Uterus (tissue), 4 donors: ENCODE measurements at places on chromosomes 16 and 17. TPM values are rescaled to one million over a fixed set of nuclear protein-coding genes. Genes with fewer than 3 reads are reported as not detected.

The RAB40C gene
- 9.0 TPM for total RNA-seq

DNA sequence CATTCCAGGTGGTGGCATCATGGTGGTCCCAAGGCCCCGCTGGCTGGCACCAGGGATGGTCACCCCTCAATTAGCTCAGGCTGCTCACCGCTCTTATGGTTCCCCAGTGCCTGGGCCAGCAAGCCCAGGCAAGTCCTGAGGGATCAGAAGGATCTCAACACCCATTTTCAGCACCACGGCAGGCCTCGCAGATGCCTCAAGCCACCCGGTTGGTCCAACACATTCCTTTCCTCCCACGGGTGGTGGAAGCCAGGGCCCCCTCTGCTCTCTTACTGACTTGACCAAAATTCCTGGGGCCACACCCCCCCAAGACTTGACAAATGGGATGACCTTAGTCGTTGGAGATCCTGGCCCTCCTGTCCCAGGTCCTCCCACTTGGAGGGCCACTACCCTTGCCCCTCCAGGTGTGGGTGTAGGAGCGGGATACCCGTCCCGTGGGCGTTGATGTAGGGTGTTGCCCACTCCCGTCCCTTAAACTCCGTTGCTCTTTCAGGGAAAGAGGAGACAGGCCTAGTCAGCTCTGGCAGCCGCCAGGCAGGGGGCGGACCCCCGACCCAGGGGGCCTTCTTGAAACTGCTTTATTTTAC is 5.9 kb downstream of the ZNF205 start:
- no peaks in the 10 kb centered on the region for H3K4me1 ChIP-seq
- H3K4me3 ChIP-seq, result no peak overlapping the region
- no peaks in the 10 kb centered on the region for H3K36me3 ChIP-seq
- H3K27ac ChIP-seq, result no peak overlapping the region

DNA sequence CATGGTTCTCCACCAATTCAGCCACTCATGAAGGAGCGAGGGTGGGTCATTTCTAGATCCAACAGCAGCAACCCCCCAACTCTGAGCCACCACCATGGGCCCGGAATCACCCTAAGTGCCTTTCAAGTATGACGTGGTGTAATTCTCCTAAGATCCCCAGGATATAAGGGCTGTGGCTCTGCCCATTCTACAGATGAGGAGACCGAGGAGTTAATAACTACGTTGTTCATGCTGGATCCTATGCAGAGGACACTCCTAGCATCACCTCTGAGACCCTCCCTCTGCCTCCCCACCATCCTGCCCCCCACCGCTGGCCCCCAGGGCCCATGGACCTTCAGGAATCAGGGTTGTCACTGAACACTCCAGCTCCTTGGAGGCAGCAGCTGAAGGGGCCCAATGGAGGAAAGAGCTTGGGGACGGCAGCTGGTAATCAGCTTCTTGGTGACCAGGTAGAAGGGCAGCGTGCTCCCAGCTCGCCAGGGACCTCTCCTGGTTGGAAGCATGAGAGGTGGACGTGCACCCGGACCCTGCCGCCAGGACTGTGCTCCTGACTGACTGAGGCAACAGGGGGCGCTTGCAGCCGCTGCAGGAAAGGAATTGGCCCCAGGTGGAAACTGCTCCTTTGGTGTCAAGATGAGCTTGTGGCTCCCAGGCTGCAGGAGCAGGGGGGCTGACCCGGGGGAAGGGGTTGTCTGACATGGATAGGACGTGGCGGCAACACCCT is 28.2 kb upstream of the CACNG1 start:
- no peaks in the 10 kb centered on the region for H3K27me3 ChIP-seq
- DNase-seq, result no peak
- no peaks in the 10 kb centered on the region for H3K36me3 ChIP-seq
- H3K4me3 ChIP-seq, result no peak overlapping the region

DNA sequence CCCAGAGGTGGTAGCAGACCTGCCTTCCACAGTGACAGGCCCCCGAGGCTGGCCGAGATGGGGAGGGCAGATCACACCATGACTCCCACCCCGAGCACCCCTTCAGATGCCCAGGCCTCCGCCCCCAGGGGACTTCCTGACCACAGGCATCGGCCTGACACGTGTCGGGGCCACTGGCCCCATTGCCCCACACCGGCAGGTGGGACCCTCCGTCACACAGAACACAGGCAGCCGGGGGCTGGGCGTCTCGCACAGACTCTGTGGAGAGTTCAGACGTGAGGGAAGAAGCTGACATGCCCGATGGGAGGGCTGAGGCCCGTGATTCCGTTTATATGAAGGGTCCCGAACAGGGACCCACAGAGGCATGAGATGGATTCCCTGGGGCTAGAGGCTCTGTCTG is 51.3 kb upstream of the GNG13 start:
- no peak overlapping the region for H3K4me3 ChIP-seq
- DNase-seq, result no peak
- H3K27me3 ChIP-seq, result no peaks in the 10 kb centered on the region
- H3K4me1 ChIP-seq, result no peaks in the 10 kb centered on the region

DNA sequence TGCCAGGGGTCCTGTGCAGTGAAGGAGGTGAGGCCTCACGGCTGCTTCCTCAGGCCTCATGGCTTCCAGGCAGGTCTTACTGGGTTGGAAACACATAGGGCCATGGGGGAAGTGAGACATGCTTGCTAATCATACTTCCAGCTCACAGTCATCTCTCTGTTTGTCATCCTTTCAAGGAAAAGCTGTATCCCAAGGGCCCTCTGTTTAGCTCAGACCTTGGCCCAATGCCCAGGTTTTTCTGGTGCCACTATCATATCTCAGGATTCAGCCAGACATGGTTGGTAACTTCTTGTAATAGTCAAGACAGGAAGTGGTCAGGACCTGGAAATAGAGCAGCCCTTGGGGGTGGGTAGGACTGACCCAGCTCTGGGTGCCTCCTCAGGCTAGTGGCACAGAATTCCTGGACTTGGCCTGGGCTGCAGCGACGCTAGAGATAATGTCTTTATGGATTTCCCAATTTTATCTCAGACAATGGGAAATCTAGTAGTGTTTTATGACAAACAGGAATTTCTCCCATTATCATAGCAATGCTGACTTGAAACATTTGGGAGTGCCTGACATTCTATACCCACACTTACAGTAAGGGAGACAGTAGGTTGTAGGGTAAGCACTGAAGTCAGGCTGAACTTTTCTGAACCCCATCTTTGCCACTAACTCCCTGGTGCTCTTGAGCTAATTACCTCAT is 13.5 kb upstream of the ITGB3 start:
- H3K27ac ChIP-seq, result peak overlapping the region; percentile 51
- H3K36me3 ChIP-seq, result no peaks in the 10 kb centered on the region
- H3K4me1 ChIP-seq, result no peaks in the 10 kb centered on the region
- peak; percentile 80 for DNase-seq
